ENCODE measurements at places on chromosomes 2 and 18. TPM values are rescaled to one million over a fixed set of nuclear protein-coding genes. Genes with fewer than 3 reads are reported as not detected.

DNA sequence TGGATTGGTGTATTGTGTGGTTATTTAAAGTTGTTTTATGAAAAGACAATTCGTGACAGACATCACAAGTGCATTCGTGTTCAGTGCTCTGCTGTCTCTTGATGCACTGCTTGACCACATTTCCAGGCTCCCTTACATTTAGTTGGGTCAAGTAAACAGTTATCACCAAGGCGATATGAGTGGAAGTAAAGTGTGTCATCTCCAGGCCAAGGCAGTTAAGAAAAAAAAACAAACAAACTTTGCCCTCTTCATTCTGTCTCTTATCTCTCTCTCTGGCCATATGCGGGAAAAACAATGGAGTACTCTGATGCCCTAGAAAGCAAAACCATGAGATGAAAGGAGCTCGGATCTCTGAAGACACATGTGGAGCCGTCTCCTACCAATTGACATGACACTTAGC, 131.1 kb downstream of the DSEL start:
- DNase-seq, result peak; percentile 94

- no peak for DNase-seq
Measured at GRCh38 chr2:11444737-11445136, 21.2 kb downstream of the E2F6 start.

FTCDNL1 gene
- total RNA-seq, result 0.25 TPM

DNA sequence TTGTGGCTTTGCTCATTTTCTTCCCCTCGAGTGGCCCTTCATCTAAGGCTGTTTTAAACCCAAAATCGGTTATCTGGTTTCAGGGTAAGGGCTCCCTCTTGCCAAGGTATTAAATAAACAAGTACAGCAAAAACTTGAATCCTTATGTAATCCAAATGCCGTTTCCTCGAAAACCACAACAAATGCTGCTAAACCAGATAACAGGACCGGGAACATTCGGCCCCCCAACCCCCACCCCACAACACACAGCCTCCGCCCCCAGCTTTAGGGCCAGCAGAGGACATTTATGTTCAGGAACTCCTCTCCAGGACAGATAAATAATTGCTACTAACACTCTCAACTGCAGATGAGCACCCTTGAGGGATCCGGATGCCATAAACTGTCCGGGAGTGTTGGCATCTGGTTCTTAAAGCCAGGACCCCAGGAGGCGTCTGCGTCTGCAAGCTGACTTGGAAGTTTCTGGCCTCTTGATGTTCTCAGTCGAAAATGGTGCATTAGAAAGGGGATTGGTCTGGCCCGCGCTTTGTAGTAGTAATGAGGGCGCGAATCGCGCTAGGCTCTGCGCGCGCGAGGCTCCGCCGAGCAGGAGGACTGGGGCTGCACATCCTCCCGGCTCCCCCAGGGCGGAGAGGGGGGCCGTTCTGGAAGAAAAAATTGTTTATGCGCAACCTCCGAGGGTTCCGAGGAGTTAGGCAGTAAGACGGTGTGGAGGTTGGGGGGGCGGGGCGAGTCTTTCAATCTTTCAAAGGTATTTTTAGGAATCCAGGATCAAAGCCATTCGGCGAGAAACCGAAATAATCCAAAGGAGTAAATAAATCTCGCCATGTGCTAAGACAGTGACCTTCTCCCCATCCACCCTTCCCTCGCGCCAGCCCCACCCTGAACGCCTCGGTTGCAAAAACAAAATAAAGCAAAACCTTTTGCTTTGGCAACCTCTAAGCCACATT, 3.9 kb upstream of the ID2 start:
- DNase-seq, result peak; percentile 75

GRCh38 chr18:49161627-49162026, 210.9 kb upstream of the SMAD7 start:
- peak; percentile 57 for DNase-seq

MAP3K19 gene
- total RNA-seq, result not detected

DNA sequence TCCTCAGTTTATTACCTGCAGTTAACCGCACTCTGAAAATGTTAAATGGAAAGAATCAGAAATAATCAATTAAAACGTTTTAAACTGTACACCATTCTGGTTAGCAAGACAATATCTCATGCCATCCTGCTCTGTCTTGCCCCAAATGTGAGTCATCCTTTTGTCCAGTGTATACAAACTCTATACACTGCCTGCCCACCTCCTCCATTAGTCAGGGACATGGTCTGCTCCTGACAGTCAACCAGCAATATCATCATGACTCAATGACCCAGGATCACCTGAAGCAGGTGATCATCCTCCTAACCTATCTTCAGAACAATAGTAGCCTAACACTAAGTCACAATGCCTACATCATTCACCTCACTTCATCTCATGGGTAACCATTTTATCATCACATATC, 214.7 kb downstream of the KCNH7 start:
- DNase-seq, result no peak

GRCh38 chr18:9348766-9349165, 14.2 kb downstream of the TWSG1 start:
- DNase-seq, result peak; percentile 24

DNA sequence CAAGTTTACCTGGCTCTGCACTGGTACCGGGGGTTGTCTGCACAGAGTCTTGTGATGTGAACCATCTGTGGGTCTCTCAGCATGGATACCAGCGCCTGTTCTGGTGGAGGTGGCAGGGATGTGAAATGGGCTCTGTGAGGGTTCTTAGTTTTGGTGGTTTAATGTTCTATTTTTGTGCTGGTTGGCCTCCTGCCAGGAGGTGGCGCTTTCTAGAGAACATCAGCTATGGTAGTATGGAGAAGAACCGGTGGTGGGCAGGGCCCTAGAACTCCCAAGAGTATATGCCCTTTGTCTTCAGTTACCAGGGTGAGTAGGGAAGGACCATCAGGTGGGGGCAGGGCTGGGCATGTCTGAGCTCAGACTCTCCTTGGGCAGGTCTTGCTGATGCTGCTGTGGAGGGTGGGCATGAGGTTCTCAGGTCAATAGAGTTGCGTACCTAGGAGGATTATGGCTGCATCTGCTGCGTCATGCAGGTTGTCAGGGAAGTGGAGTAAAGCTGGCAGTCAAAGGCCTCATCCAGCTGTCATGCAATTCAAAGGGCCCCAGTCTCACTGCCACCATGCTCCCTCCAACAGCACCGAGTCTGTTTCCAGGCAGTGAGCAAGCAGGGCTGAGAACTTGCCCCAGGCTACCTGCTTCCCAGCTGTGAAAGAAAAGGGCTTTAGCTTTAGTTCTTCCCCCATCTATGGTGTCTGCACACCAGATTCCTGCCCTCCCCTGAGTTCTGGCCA, 278.0 kb downstream of the METTL4 start:
- peak; percentile 7 for DNase-seq

GRCh38 chr2:135149251-135149650, 97.2 kb downstream of the RAB3GAP1 start:
- DNase-seq, result peak; percentile 31

MYO7B gene
- 5.8 TPM for total RNA-seq

DNA sequence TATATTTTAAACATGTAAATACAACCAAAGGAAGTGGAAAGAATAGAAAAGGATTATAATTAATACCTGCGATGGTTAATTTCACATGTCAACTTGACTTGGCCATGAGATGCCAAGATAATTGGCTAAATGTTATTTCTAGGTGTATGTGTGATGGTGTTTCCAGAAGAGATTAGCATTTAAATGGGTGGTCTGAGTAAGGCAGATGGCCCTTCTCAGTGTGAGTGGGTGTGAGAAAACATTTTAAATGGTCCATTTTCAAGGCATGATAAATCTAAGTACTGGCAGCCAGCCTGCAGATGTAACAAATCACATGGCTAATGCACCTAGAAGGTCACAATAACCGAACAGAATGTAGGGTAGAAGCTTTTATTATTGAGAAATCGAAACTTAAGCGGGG, 99.6 kb upstream of the CDH7 start:
- no peak for DNase-seq

FAP gene
- total RNA-seq, result 31.9 TPM

STPG4 gene
- total RNA-seq, result not detected

DNA sequence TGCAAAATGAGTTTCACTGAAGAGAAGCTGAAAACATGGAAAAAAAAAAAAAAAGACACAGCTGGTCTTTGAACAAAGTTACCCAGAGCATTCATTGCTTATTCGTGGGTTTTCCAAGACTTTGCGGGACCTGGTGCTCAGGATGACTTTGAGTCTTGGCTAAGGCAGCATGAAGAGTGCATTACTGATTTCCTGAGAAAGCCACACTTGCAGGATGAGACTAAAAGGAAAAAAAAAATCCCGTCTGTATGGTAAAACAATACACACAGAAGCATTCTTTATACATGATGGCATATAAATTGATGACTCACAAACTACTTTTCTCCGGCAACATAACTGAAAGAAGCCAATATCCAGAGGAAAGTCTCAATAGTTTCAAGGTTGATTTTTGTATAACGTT, 195.4 kb downstream of the SPP2 start:
- peak; percentile 94 for DNase-seq

- DNase-seq, result no peak
Measured at GRCh38 chr18:46110406-46110805, 6.2 kb downstream of the HAUS1 start.

DNA sequence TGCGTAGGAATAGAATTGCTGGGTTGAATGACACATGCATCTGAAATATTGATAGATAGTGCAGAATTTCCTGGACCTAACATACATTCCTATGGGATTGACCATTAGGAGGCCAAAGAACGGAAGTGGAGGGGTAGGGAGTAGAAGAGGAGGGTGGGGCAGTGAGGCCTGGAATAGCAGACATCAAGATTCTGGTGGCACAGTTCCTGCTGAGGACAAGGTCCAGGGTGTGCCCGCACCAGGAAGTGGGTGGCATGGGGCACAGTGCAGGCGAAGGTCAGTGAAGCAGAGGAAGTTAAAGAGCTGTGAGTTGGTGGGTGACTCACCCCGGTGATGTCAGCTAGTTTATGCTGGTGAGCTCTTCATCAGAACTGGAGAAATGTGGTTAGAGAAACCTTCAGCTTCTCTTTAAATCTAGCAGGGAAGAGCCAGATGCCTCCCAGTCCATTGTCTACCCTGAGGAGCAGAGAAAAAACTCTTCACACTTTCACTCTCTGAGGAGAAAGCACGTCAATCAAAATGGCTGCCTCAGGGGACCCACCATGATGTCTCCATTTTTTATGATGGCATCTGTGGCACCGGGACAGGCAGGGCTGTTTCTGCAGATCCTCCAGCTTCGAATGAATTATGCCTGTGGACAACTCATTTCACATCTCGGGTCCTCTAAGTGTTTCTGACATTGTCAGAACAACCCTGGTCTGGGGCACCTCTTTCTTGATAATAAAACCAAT, 55.9 kb upstream of the CTLA4 start:
- DNase-seq, result peak; percentile 97

DNA sequence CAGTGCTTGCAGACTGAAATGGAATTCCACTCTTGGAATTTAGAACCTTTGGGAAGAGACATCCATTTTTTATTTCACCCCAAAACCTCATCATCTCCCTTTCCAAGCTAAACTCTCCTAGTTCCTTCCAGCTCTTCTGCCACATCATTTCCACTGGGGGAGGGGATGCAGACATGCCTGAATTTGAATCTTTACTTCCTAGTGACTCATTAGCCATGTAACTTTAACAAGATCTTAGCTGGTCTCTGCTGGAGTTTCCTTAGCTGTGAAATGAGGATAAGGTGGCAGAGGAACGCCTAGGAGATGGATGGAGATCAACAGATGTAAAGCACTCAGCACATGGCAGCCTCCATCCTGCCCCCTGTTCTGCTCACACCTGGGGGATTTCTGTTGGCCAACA, 266.8 kb downstream of the EN1 start:
- DNase-seq, result peak; percentile 2

GRCh38 chr2:96549466-96549785, 12.9 kb downstream of the ARID5A start:
- DNase-seq, result no peak

DNA sequence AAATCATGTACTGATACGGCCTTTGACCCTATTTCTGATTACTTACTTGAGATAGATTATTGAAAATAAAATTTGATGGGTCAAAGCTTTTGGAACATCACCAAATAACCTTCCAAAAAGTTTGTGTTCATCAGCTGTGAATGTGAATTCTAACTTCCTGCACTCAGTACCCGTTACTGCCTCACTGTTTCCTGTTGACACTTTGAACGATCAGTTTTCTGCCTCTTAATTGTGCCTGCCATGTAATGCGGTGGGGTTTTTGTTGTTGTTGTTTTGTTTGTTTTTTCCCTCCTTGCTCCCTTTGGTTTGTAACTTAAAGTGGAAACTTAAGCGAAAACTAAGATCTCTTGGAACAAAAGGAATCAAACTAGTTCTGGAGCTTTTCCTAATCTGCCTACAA, 18.9 kb downstream of the ATG16L1 start:
- DNase-seq, result no peak

CPS1 gene
- 16.7 TPM for total RNA-seq

DNA sequence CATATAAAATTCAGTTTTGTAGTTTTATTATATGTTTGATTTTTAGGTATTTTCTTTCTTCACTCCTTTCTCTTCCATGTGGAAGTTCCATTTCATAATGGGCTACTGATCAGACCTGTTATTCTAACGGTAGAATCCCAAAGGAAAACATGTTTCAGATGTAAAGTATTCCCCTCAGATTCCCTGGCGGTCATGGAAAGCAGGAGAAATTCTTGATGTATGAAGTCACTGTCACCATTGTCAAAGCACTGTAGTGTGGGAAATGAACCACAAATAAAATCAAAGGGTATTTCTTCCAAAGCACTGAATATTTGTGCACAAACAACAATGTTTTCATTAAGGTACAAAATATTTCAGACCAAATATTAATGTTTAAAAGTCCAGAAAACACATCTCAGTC, 237.3 kb upstream of the KLHL14 start:
- no peak for DNase-seq

GRCh38 chr2:197786010-197786877, 1.1 kb upstream of the BOLL start:
- no peak for DNase-seq

- no peak for DNase-seq
Measured at GRCh38 chr2:178211943-178212342, 17.6 kb downstream of the OSBPL6 start.

GRCh38 chr18:69840001-69840400, 107.7 kb downstream of the CD226 start:
- DNase-seq, result no peak

DNA sequence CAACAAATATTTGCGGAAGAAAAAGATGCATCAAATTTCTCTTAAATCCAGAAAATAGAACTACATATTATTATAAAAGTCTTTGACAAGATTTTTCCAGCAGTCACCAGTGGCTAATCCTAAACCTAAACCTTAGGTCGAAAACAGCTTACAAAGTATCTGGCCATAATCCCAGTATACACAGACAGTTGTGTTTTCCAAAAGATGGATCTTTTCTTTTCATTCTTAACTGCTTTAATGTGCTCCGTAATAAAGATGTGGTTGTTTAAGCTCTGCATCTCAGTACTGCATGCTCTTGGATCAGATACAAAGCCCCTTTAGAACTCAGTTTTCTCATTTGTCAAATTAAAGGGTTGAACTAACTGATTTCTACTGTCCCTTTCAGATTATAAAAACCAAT, 247.8 kb downstream of the TXNL1 start:
- no peak for DNase-seq

CTAGE1 gene
- not detected for total RNA-seq

KCNK3 gene
- total RNA-seq, result 2.8 TPM

DNA sequence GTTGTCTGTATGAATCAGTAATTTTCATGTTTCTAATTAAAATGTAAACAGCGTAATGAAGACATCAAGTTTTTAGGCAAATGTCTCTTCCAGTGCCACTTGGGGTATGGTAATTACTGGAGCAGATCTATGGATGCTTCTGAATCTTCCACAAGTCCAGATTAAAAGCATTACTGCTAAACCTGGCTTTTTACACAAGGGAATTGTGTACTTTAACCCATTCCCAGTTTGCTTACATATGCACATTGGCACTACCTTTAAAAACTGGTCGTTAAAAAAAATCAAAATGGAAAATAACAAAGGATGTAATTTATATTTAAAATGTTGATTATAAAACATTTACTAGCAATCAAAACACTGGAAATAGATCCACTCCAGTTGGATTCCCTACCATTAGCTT, 19.7 kb downstream of the FIGN start:
- no peak for DNase-seq

Data from M059J (cell line).